ENCODE measurements at places on chromosomes 3 and 15. TPM values are rescaled to one million over a fixed set of nuclear protein-coding genes. Genes with fewer than 3 reads are reported as not detected.

DNA sequence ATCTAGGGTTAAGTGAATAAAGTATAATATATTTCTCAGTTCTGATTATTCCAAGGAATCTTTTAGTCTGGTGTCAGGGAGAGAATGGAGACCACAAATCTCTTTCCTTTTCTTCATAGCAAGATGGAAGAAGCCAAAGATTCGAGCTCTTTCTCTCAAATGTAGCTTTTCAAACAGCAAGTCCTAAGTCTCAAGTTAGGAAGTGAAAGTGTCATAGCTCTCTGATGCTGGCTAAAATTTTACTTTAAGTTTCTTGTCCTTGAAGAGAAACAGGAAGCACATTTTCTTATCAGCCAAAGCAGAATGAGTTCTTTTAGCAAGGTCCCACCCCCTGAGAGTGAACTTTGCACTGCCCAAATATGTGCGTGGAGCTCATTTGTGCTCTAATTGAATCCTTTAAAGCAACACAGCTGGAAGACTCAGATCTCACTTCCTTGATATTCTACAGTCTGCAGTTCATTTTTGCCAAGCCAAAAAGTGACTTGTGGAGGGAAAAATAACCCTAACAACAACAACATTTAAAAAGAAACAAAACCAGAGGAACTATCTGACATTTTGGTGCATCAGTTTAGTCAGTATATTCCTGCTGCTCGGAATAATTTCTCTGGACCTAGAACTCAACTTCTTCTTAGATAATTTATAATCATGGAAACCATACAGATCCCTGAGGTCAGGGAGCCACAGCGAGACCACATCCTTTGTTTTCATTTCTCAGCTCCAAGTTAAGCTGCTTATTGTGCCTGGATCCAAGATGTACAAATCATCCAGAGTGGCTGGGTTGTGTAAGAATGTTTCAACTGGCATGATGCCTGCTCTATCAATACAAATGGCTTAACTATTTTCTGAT, 238.7 kb upstream of the P2RY1 start:
- no peak overlapping the region for H3K4me3 ChIP-seq
- peaks cover 24% of the 10 kb centered on the region for H3K36me3 ChIP-seq
- peaks cover 3% of the 10 kb centered on the region for H3K27me3 ChIP-seq
- DNase-seq, result no peak
- peak overlapping the region; percentile 66 for H3K27ac ChIP-seq

DNA sequence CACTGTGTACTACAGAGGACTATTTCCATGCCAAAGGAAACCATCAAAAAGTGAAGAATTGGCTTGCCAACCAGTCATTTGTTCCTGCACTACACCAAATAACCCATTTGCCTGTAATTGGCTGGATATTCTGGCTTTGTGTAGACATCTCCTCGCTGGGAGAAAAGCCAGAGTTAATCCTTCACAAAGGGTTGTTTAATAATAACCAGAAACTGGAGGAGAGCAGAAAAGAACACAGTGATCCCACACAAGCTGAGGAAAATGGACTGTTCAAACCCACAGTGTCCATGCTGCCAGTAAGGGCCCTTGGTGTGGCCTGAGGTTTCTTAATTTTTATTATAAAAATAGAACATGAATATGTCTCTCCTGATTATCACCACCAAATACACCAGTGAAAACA, 294.0 kb downstream of the RORA start:
- no peaks in the 10 kb centered on the region for H3K36me3 ChIP-seq
- peaks cover 20% of the 10 kb centered on the region for H3K4me1 ChIP-seq

DNA sequence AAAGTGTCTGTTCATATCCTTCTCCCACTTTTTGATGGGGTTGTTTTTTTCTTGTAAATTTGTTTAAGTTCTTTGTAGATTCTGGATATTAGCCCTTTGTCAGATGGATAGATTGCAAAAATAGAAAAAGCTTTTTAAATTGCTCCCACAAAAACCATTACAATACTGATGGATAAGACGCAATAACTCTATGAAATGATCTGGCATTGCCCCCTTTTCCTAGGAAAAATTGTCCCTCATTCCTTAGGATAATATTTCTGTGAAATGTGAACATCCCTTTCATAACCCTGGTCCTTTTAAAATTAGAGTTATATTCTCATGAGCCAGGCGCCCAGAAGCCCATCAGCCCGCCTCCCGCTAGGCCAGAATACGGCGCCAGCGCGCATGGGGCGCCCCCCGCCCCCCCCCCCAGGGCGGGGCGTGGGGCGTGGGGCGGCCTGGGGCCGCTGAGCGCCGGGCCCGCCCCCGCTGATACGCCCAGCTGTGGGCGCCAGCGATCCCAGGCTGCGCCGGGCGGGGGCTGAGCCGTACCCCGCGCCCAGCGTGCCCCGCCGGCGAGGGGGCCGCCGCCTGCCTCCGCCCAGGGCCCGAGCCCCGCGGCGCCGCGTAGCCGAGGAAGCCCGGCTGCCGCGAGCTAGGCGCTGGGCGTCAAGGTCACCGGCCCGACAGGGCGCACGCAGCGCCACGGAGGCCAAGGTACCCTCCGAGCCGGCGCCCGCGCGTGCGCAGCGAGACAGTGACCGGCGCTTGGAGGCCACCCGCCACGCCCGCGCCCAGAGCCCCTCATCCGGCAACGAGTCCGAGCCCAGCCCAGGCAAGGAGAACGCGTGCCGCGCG, 11.1 kb upstream of the ROPN1B start:
- H3K27ac ChIP-seq, result no peak overlapping the region
- peaks cover 5% of the 10 kb centered on the region for H3K4me1 ChIP-seq
- DNase-seq, result peak; percentile 41
- H3K36me3 ChIP-seq, result no peaks in the 10 kb centered on the region
- H3K4me3 ChIP-seq, result peak overlapping the region; percentile 52
- H3K27me3 ChIP-seq, result peaks cover 16% of the 10 kb centered on the region

DNA sequence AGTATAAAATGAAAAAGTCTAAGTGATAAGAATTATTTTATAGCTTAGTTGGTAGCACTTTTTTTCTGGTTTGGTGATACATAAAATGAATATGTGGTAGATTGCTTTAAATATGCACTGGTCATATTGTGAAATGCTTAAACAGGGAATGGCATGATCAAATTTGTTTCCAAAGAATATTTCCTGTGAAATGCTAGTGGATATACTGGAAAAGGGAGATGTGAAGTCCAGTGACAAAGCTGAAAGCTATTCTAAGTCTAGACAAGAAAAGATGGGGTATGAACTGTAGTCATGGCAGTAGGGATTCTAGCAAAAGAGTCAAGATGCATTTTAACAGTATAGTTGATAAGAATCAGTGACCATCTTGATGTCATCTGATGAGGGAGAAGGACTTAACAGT, 98.9 kb upstream of the MME start:
- no peak overlapping the region for H3K4me3 ChIP-seq
- H3K36me3 ChIP-seq, result peaks cover 4% of the 10 kb centered on the region
- no peaks in the 10 kb centered on the region for H3K27me3 ChIP-seq
- no peaks in the 10 kb centered on the region for H3K4me1 ChIP-seq
- no peak overlapping the region for H3K27ac ChIP-seq
- no peak for DNase-seq

DNA sequence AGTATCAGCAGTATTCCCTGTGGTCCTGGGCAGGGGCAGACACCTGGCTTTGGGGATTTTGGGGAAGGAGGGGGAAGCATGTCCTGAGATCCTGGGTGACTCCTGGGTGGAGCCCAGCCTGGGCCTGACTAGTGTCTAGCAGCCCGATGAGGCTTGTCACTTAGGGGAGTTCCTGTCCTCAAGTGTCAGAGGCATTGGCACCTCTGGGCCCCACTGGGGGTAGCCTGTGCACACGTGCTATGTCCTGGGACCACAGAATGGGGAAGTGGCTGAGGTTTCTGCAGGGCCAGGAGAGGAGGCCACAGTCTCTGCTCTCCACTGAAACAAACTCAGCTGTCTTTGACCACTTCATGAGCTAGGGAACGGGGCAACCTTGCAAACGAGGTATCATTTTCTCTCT, 31.5 kb upstream of the ADCY5 start:
- no peak for DNase-seq
- H3K36me3 ChIP-seq, result no peaks in the 10 kb centered on the region
- no peak overlapping the region for H3K4me3 ChIP-seq
- no peak overlapping the region for H3K27ac ChIP-seq
- no peaks in the 10 kb centered on the region for H3K27me3 ChIP-seq

DNA sequence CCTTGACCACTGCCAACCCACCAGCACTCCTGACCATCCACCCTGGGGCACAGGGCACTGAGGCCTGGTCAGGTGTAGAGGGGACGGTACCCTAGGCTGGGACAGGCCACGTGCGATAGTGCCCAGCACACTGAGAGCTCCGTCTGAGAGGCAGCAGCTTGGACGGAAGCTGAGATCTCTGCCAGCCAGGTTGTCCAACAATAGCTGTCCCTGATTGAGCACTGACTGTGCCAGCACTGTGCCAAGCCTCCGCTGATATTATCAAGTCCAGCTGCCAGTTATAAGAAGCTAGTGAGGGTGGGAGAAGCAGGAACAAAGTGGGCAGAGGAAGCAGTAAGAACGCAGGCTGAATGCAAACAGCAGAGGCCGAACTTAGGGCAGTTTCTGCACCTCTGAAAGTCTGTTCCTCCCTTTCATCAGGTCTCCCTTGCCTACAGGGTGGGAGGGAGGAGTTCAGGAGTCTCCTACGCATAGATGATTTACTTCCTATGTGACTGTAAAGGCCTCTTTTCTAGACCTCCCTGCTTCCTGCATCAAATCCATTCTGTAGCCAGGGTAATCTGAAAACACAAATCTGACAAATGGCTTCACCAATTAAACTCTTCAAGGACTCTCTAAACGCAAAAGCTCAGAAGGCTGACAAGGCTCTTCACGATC, 29.7 kb downstream of the MRPS11 start:
- no peak overlapping the region for H3K4me3 ChIP-seq
- no peaks in the 10 kb centered on the region for H3K36me3 ChIP-seq
- peak overlapping the region; percentile 11 for H3K27ac ChIP-seq
- H3K4me1 ChIP-seq, result peaks cover 6% of the 10 kb centered on the region
- peaks cover 6% of the 10 kb centered on the region for H3K27me3 ChIP-seq

DNA sequence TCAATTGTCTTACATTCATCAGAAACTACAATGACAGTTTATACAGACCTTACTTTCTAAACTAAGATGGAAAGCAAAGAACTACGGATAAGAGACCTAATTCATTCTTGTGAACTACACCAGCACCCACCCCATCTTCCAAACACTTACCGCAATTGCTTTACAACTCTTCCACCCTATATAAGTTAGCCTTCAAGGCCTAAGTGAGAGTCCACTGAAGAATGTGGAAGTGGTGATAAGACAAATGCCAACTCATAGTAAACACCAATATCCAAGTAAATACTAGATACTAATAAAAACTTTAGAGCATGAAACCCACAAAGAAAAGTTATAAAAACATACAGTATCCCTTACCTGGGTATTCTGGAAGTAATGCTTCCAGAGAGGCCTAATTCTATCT, 13.6 kb downstream of the ARF4 start:
- H3K4me1 ChIP-seq, result 0 out of 2 replicates have a peak, but pooled peaks cover 4% of the 10 kb centered on the region
- H3K27me3 ChIP-seq, result no peaks in the 10 kb centered on the region
- peaks cover 24% of the 10 kb centered on the region for H3K36me3 ChIP-seq
- DNase-seq, result no peak
- peak overlapping the region; percentile 63 for H3K27ac ChIP-seq
- H3K4me3 ChIP-seq, result no peak overlapping the region

- H3K4me3 ChIP-seq, result no peak overlapping the region
- H3K4me1 ChIP-seq, result peaks cover 21% of the 10 kb centered on the region
- no peak for DNase-seq
- no peaks in the 10 kb centered on the region for H3K27me3 ChIP-seq
- H3K36me3 ChIP-seq, result no peaks in the 10 kb centered on the region
These were observed 53.3 kb upstream of the FOXB1 start for GRCh38 chr15:59950603-59951388.

- peak; percentile 44 for DNase-seq
- H3K4me3 ChIP-seq, result peak overlapping the region; percentile 22
- peaks cover 60% of the 10 kb centered on the region for H3K36me3 ChIP-seq
- no peaks in the 10 kb centered on the region for H3K27me3 ChIP-seq
These were observed 46.8 kb downstream of the ST6GAL1 start for GRCh38 chr3:186976837-186977750.

GRCh38 chr3:13207578-13207922, 134.3 kb upstream of the IQSEC1 start:
- peaks cover 5% of the 10 kb centered on the region for H3K4me1 ChIP-seq
- H3K4me3 ChIP-seq, result no peak overlapping the region
- DNase-seq, result no peak
- H3K27me3 ChIP-seq, result no peaks in the 10 kb centered on the region
- H3K36me3 ChIP-seq, result no peaks in the 10 kb centered on the region

DNA sequence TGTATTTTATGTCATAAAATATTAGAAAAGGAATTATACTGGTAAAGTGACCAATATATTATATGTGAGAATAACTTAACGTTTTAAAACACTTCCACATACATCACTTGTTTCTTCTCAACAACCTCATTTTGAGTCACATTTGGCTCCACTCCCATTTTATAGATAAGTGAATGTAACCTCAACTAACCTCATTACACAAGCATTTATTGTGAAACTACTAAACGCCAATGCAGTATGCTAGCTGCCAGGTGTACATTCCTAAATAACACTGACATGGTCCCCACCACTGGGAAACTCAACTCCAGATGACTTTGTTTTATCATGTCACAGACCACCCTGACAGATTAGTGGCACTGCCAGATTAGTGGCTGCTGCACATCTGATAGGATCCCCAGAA, 249.7 kb upstream of the CNTN4 start:
- H3K4me1 ChIP-seq, result no peaks in the 10 kb centered on the region
- H3K4me3 ChIP-seq, result no peak overlapping the region
- no peaks in the 10 kb centered on the region for H3K27me3 ChIP-seq
- no peak for DNase-seq

- H3K27ac ChIP-seq, result no peak overlapping the region
- no peak overlapping the region for H3K4me3 ChIP-seq
These were observed 5.6 kb downstream of the CEP70 start for GRCh38 chr3:138588445-138588844.

GRCh38 chr3:55128225-55128823, 200.5 kb upstream of the LRTM1 start:
- peaks cover 11% of the 10 kb centered on the region for H3K4me1 ChIP-seq
- H3K27me3 ChIP-seq, result no peaks in the 10 kb centered on the region
- H3K27ac ChIP-seq, result no peak overlapping the region
- no peaks in the 10 kb centered on the region for H3K36me3 ChIP-seq
- no peak for DNase-seq

BOC gene
- total RNA-seq, result 6.6 TPM

CMSS1 gene
- 70.6 TPM for total RNA-seq

PLOD2 gene
- total RNA-seq, result 36.6 TPM

ITIH1 gene
- total RNA-seq, result 0.69 TPM

TMEM108 gene
- total RNA-seq, result 10.2 TPM

RETNLB gene
- not detected for total RNA-seq

All from WTC11 (cell line).